Testis (tissue), 5 donors: ENCODE measurements at places on chromosomes 1 and 21. TPM values are rescaled to one million over a fixed set of nuclear protein-coding genes. Genes with fewer than 3 reads are reported as not detected.

ZNF695 gene
- total RNA-seq = 6.1 TPM

DNA sequence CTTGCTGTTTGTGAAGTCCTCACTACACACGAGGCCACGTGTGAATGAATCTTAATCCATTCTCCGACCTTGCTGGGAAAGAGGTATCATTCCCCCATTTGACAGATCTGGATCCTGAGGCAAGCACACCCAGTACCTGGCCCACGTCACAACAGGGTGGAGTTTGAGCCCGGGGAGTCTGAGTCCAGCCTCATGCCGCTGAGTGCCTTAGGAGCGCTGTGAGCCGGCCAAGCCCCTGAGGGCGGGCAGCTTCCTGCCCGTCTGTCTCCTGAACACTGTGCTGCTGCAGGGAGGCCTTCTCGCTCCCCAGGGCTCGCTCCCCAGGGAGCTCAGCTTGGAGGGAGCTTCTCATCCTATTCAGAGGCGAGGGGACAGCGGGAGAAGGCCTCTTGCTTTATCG is 29.7 kb downstream of the SLC45A1 start:
- no peak overlapping the region for H3K4me3 ChIP-seq
- H3K27ac ChIP-seq = no peak overlapping the region
- H3K27me3 ChIP-seq = no peaks in the 10 kb centered on the region
- no peaks in the 10 kb centered on the region for H3K36me3 ChIP-seq

CELA3A gene
- not detected for total RNA-seq

DNA sequence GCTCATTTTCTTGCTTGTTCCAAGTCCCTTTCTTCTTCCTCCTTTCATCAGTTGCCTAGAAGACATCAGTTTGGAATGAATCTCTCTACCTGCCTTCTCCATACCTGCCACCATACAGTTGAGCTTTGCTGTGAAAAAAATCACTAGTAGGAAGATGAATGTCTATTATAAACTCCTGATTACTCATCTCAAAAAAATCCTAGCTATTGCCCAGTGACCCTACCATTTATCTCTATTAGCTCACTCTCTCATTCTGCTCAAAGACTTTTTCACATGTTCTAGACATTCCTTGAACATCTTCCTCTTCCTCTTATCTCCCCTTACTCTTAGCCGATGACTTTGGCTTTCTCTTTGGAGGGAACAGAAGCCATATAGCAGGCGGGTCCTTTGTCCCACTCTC is 49.7 kb upstream of the HMGB4 start:
- no peak overlapping the region for H3K27ac ChIP-seq
- H3K36me3 ChIP-seq = no peaks in the 10 kb centered on the region
- no peak for DNase-seq
- no peaks in the 10 kb centered on the region for H3K27me3 ChIP-seq

DNA sequence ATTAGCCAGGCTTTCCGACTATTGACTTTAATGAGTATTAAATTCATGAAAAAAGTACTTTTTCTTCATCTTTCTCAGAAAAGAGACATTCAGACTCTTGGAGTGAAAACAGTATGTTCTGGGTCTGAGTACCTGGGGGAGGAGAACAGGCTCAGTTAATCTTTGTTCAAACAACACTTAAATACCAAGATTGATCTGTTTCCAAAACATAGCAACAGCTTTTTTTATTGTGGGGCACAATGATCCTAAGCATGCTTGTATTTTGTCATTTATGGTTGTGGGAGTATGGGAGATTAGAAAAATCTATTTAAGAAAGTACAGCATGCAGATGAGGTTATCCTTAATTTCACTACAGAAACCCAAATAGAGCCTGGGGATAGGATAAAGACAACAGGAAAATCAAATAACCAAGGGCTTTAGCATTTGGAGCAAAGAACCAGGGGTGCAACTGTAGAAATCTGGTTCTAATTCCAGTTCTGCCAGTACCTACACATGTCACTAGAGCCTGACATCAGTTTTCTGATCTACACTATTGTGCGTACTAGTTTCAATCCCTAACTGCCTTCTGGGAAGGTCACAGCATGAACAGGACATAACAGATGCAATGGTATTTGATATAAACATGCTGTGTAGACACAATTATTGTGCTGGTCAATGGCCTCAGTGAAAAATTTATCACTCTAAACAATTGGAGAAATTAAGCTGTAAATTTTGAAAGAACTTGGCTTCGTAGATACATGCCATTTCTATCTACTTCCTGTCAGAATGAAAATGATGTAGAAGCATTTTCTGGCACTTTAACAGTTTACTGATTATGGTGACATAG is 91.2 kb downstream of the KCNK1 start:
- H3K36me3 ChIP-seq = no peaks in the 10 kb centered on the region
- H3K27me3 ChIP-seq = no peaks in the 10 kb centered on the region
- DNase-seq = no peak

ADCY10 gene
- total RNA-seq = 24.6 TPM

DNA sequence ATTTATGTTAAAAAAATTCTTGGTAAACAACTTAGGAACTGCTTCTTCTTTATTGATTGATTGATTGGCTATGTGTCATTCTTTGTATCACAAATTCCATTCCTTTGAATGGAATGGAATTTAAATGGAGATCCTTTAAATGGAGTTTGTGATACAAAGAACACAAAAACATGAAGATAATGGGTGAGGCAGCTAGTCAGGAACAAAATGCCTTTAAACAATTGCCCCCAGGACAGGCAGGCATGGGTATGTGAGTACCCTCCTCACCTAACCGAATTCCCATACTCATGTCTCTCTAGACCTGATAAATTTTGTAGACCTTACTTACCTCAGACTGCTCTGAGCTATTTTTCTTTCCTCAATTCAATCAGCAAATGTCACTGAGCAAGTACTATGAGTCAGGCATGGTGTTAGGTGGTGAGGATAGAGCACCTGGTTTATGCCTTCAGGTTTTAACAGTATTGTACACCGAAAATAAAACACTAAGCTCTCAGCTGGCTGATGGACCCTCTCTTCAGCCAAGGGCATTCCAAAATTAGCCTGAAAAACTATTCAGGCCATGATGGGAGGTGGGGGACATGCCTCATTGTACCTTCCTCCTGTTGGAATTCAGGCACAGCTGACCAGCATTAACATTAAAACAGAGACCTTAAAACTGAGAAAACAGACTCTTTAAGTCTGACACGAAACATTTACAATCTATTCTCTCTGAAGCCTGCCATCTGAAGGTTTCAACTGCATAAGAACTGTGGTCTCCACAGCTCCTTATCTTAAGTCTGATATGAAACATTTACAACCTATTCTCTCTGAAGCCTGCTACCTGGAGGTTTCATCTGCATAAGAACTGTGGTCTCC is 58.9 kb downstream of the OLFML3 start:
- no peaks in the 10 kb centered on the region for H3K27me3 ChIP-seq
- no peaks in the 10 kb centered on the region for H3K36me3 ChIP-seq
- H3K4me1 ChIP-seq = peaks cover 1% of the 10 kb centered on the region
- no peak for DNase-seq

DNA sequence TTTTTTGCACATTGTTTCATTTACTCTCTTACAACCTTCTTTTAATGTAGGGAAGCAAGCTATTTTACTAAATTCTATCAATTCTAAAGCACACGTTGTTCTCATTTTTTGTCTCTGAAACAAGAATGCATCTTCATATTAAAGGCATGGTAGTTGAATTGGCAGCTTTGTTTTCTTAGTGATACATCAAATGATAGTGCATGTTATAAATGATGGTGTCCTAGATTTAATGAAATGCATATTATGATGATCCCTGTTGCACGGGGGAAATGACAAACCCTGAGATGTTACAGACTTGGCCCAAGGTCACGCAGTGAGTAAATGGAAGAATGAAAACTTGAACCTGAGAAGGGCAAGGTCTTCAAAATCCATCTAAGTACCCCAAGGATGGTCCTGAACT is 213.1 kb downstream of the KAZN start:
- no peak for DNase-seq
- H3K36me3 ChIP-seq = no peaks in the 10 kb centered on the region
- no peak overlapping the region for H3K27ac ChIP-seq
- H3K27me3 ChIP-seq = no peaks in the 10 kb centered on the region

GRCh38 chr1:32289256-32289655 is 2.6 kb upstream of the HDAC1 start:
- no peak overlapping the region for H3K27ac ChIP-seq
- no peaks in the 10 kb centered on the region for H3K27me3 ChIP-seq
- H3K4me3 ChIP-seq = no peak overlapping the region

DNA sequence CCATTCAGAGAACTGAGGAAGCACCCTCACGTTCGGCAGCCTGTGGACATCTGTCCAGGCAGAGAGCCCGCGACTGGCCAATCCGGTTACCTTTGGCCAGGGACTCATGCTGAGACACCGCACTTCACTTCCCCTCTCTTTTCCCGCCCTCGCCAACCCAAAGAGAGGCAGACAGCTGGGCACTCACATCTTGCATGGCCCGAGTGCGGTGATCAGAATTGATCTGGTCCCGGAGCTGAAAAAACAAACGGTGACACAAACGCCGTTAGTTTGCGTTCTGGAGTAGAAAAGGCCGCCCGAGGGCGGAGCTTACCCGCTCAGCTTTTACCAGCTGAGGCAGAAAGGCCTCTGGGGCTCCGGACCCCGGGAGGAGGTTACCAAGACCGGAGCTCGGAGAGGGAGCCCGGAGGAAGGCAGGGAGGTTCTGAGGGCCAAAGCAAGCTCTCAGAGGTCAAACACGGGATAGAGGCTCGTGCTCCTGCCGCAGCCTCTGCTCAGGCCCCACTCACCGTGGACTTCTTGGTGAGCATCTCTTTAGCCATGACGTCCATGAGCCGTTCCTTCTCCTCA is 376 bp downstream of the SF3A3 start:
- peak overlapping the region; percentile 77 for H3K27ac ChIP-seq
- peak overlapping the region; percentile 74 for H3K4me3 ChIP-seq
- H3K27me3 ChIP-seq = no peaks in the 10 kb centered on the region
- H3K36me3 ChIP-seq = no peaks in the 10 kb centered on the region

DNA sequence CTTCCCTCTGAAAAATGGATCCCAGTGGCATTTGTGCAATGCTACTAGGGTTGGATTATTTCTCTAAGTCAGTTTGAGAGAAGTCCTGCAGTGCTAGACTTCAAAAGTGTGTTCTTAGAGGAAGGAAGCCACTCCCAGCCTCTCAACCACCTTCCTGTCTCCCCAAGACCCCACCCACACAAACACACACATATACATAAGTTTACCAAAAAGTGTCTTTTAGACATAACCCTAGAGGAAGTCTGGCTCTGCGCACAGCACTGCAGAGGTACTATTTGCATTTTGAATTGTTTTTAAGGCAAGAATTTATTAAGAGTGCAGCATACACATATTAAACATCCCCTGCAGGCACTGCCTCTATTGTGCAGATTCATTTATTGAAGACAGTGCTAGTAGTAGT is 127.3 kb downstream of the HHIPL2 start:
- H3K27me3 ChIP-seq = no peaks in the 10 kb centered on the region
- H3K27ac ChIP-seq = no peak overlapping the region
- H3K36me3 ChIP-seq = no peaks in the 10 kb centered on the region
- no peaks in the 10 kb centered on the region for H3K4me1 ChIP-seq
- DNase-seq = no peak
- no peak overlapping the region for H3K4me3 ChIP-seq
